ENCODE measurements at places on chromosomes 2 and 18.

DNA sequence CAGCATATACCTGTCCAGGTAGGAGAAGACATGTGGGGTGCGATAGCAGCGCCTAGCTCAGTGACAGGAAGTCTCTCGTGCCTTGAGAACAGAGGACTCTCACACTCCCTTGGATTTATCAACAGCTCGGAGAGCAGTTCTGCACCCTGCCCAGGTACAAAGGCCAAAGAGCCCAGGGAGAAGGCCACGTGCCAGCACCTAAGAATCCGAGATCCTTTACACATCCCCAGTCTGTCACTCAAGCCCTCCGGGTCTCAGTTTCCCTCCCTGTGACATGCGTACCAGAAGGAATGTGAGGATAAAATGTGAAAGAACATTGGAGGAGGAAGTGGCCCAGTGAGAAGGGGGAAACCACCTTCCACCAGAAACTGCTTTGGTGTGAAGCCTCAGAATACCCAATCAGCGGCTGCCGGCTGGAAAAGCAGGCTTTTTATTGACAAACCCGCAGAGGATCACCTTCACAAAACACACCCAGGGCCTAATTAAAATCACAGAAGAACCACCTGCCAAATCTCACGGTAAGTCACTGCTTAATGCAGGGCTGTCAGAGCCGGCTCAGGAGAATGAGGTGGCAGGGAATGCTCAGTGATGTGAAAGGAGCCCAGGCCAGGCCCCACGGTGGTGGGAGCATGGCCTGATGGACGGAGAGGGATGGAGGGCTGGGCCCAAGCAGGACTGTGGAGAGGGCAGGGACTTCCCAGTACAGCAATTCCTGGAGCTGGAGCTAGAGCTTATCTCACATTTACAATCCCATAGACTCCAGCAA lies 66.3 kb downstream of the MYO5B start:
- no peak for DNase-seq

- no peak for DNase-seq
Observed at GRCh38 chr18:45441110-45441847, 174.0 kb upstream of the SLC14A2 start.

DNA sequence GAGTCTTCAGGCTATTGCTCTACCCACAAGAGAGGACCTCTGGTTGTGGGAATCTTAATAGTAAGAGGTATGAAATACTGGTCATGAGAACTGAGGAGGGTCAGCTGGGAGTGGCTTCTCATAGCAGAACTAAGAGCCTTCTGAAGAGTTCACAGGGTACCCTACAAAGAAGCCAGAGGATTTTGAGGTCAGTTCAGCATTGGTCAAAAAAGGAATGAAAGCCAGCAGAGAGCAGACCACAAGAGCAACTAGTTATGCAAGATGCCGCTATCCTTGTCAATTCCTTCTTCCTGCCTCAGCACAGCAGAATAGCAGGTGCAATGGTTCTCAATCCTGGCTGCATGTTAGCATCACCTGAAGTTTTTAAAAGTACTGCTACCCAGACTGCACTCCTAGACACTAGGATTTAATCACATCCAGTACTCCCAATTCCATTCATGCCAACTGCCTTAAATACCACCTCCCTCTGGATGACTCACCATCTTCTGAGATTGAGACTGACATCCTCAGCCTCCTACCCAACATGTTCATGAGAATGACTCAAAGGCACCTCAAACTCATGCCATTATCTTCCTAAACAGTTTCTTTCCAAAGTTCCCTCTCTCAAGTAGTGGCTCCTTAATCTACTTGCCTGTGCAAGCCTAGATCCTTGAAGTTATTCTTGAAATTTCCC lies 81.0 kb upstream of the RBMS1 start:
- DNase-seq, result no peak

- DNase-seq, result no peak
Observed at GRCh38 chr18:75164479-75164878, 44.5 kb downstream of the PTGR3 start.

GRCh38 chr2:144776766-144777165 lies 256.8 kb upstream of the ZEB2 start:
- DNase-seq, result no peak

DNA sequence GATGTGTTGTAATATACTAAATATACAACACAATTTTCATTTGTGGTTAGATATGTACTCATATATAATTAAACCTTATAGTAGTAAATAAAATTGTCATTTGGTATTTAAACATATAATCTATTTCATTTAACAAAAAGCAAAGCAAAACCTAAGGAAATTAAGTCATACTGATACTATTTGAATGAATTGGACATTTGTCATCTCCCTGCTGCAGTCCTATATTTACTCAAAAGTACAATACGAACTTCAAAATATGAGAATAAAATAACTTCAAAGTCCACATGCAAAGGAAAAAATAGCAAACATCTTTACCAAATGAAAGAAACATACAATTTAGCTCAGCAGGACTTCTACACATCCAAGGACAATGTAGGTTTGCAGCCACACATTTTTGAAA lies 11.8 kb upstream of the HAT1 start:
- DNase-seq, result no peak

DNA sequence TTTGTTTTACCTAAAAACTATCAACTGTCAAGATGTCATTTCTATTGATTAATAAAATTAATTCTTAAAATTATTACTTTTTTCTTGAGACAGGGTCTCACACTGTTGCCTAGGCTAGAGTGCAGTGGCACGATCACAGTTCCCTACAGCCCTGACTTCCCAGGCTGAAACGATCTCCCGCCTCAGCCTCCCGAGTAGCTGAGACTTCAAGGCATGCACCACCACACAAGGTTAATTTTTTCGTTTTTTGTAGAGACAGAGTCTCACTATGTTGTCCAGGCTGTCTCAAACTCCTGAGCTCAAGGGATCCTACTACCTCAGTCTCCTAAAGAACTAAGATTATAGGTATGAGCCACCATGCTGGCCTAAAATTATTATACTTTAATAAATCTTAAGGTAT lies 18.7 kb downstream of the HNRNPLL start:
- no peak for DNase-seq

GRCh38 chr2:133265432-133265949 lies 302.8 kb downstream of the NCKAP5 start:
- no peak for DNase-seq

DNA sequence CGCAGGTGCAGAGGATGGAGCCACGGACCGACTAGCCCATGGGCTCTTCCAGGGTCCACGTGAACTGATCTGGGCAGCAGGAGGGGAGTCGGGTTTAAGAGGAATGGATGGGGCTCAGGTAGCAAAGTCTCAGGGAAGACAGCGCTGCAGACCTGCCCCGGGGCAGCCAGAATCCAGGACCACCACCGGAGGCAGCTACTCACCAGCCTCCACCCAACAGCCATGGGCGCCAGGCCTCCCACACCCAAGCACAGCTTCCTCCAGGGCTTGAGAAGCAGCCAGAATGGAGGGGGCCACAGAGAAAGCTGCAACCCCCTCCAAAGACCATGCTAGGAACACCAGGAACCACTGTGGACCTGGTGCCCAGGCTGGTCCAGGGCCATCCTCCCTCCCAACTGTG lies 164.3 kb downstream of the TWIST2 start:
- no peak for DNase-seq

- no peak for DNase-seq
Observed at GRCh38 chr2:63698786-63699548, 110.2 kb downstream of the MDH1 start.

GRCh38 chr2:69190743-69191404 lies 177.9 kb downstream of the ANTXR1 start:
- DNase-seq, result no peak

- no peak for DNase-seq
Observed at GRCh38 chr18:68448736-68449135, 266.2 kb downstream of the TMX3 start.

DNA sequence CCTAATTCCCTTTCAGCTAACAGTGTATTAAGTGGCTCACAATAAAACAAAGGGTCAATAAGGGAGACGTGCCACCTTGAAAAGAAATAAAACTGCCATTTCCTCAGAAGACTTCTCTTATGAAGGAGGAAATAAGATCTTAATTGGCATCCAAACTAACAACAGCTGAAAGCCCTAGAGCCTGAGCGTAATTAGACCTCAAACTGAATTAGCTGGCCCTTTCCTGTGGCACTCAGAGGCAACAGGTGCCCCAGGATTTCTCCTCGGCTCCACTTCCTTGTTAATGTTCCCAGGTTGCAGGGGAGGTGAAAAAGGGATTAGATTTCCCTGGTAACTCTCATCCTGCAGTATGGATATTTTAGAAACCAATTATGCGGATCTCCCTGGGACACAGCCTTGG lies 804.3 kb downstream of the DCDC2C start:
- no peak for DNase-seq

DNA sequence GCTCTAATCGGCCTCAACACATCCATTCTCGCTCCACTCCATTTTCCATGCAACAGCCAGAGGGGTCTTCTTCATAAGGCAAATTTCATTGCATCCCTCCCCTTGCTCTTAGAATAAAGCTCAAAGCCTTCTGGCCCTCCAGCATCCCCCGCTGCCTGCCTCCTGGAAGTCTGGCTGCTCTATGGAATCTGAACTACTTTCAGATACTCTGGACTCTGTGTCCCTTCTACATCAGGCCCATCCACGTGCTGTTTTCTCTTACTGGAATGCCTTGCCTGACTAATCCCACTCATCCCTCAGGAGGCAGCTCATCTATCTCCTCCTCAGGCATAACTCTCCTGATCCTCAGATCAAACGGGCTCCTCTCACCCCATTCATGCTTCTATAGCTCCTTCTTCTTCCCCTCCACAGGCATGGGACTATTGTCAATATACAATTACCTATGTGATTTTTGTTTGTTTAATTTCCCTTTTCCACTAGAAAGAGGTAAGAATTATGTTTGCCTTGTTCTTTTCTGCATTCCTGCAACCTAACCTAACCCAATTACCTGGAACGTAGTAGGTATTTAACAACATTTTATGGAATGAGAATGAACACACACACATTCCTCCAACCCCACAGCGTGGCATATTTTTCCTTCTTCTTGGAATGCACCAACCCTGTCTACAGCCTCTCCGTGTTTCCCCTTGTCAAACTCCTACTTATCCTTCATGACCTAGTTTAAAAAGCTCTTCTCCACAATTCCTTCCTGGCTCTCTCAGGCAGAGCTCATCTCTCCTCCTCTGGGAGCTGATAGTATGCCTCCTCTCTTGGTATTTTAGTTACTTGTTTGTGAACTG lies 49.5 kb downstream of the LBH start:
- DNase-seq, result no peak

DNA sequence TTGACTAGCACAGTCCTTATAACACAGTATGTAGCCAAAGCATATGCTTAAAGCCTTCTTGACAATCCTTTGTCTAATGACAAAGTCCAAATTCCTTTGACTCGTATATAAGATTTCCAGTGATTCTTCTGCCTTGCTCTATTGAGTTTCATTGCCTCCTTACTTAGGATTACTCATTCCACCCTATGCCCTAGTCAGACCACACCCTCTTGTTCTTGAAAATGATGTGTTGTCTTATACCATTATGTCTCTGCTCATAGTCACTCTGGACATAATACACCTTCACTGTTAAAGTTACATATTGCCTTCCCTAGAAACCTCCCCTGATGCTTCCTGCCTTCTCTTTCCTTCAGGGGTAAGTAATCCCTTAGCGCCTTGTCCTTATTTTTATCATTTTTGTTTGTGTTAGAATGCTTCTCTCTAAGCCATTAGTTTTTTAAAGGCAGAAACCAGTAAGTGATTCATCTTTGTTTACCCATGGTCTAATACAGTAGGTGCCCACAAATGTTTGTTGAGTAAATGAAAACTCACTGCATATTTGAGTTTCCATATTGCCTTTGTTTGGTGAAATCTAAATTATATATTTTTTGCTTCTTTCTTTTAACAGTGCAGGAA lies 19.3 kb downstream of the GPD2 start:
- DNase-seq, result no peak

DNA sequence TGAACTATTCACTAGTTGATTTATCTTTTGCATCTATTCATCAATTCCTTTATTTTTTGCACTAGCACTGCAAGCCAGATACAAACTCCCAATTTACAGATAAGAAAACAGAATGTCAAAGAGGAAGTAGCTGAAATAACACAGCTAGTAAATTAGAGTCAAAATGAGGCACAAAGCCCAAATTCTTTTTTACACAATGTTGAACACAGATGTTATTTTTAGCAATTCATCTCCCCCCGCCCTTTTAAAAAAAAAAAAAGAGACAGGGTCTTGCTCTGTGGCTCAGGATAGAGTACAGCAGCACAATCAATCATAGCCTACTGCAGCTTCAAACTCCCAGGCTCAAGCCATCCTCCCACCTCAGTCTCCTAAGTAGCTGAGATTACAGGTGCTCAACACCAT lies 127.8 kb downstream of the CCBE1 start:
- DNase-seq, result no peak

GRCh38 chr18:11388755-11389680 lies 220.4 kb upstream of the SLC35G4 start:
- DNase-seq, result no peak

DNA sequence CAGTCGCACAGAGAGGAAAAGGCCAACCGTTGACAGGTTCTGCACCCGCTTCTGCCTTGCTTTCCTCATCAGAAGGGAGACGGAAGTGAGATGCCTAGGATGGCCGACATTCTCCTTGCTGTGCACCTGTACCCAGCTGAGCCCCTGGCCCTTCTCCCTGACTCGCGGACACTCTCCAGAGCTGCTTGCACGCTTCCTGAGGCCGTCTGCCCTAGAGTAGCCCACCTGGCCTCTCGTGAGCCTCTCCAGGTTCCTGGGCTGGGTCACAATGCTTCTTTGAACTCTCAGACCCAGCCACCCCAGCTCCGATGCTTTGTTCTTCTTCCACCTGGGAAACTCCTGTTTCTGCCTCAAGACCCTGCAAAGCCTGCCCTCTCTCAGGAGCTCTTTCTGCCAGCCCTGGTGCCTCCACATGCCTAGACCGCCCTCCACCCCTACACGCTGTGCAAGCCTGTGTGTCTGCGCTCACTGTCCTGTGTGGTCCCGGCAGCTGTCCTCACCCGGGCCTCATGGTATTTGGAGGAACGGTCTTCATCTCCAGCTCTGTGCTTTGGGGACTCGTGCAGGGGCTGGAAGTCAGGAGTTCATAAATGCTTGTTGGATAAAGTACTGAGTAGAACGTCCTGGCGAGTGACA lies 345.4 kb upstream of the SALL3 start:
- DNase-seq, result no peak
